ENCODE measurements at places on chromosomes 5 and 9.
A peak's percentile ranks its signal among the peaks of the same experiment; 100 is the strongest.

- no peak for DNase-seq
Observed at GRCh38 chr5:7877851-7878250, 8.9 kb downstream of the MTRR start.

DNA sequence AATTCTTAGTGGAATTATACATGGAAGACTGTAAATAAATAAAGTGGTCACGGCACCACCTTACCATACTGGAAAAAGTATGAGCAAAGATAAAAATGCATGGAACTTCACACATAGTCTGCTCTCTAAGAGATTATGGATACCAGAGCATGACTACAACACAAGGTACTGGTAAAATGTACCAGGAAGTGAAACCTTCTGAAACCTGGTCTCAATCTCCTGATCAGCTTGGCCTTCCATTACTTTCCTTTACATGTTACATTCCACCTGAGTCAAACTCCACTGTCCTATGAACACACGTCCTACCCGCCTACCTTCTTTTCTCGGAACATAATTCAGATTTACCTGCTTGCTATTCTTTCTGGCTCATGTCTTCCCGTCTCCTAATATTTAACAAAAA lies 15.9 kb downstream of the PTAR1 start:
- DNase-seq = no peak

DNA sequence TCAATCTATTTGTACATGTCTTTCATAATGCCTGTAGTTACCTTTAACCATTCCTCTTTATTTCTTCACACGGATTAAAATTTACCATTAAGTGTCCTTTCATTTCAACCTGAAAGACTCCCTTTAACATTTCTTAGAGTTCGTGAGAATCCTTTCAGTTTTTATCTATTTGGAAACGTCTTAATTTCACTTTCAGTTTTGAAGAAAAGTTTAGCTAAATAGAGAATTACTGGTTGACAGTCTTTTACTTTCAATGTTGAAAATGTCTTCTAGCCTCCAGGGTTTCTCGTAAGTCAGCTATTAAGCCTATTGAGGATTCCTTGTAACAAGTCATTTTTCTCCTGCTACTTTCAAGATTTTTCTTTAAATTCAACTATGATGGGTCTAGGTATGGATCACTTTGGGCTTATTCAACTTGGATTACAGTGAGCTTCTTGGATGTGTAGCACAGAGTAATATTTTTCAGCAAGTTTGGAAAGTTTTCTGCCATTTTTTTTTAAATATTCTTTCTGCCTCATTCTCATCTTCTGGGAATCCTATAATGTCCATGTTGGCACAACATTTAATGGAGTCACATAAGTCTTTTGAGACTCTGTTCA lies 48.5 kb downstream of the RFX3 start:
- DNase-seq = no peak

- no peak for DNase-seq
Observed at GRCh38 chr5:1031306-1031959, 22.8 kb downstream of the NKD2 start.

GRCh38 chr5:76256116-76256889 lies 146.8 kb upstream of the IQGAP2 start:
- DNase-seq = peak; percentile 8

GRCh38 chr9:135039266-135039870 lies 48.1 kb upstream of the OLFM1 start:
- DNase-seq = no peak

- no peak for DNase-seq
Observed at GRCh38 chr5:403995-404394, 39.0 kb upstream of the EXOC3 start.

DNA sequence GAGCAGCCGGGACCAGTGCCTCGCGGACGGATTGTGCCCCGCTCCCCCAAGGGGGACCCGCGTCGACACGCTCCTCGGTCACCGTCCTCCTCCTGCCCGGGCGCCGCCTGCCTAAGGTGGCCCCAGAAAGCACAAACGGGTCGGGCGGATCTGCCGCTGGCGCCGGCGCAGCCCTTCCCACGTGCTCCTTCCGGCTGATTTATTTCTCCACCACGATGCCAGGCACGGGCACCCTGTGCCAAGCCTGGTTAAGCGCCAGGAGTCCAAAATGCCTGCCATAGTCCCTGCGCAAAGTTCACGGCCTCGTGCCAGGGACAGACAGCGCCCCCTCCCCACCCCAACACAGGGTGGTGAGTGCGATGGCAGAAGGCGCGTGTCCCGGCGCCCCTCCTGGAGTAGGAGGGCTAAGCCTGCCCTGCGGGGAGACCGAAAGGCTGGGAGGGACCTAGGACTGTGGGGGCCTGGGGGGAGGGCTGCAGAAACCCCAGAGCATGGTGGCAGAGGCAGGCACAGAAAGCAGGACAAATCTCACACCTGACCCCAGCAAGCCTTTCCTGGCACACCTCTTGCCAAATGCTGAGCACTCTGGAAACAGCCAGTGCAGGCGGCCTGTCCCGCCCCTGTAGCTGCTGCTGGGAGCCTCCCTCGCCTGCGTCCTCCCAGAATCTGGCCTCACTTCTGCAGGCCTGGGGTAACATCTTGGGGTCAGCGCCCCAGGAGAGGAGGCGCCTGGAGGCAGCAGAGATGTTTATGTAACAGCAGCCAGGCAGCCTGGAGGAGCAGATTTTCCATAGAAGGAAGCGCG lies 1.1 kb upstream of the NOTCH1 start:
- DNase-seq = no peak

DNA sequence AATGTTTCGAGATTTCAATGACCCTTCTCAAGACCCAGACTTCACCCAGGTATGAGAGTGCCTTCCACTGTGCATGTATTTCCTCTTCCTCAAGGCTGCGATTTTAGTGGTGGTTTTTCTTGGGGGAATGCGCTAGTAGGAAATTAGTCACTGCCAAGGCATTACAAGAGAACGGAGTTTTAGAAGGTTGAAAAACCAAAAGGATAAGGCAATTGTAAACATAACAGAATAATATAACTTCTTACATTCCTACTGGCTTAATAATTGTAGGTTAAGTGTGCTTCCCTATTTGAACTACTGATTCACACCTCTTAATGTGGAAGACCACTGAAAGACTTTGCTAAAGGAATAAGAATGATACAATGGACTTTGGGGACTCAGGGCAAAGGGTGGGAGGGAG lies 38.9 kb downstream of the ACO1 start:
- no peak for DNase-seq

GRCh38 chr5:54656261-54656728 lies 138.7 kb downstream of the SNX18 start:
- DNase-seq = no peak
